ENCODE measurements at places on chromosomes 16 and 17.
A peak's percentile ranks its signal among the peaks of the same experiment; 100 is the strongest.

DNA sequence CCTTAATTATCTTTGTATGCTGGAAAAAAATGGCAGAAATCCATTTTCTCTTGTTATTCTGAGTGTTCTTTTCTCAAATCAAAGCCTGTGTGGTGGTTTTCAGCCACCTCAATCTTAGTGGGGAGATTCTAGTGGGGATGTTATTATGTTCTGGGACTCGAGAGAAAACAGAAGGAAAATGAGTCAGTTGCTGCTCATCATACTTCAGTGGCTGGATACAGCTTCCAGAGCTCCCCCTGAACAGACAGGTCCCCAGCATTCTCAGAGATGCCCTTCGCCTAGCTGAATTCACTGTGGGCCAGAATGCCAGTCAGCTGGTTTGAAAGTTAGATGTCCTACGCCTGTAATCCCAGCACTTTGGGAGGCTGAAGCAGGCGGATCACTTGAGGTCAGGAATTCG is 8.5 kb downstream of the ST6GALNAC1 start:
- DNase-seq, result no peak

DNA sequence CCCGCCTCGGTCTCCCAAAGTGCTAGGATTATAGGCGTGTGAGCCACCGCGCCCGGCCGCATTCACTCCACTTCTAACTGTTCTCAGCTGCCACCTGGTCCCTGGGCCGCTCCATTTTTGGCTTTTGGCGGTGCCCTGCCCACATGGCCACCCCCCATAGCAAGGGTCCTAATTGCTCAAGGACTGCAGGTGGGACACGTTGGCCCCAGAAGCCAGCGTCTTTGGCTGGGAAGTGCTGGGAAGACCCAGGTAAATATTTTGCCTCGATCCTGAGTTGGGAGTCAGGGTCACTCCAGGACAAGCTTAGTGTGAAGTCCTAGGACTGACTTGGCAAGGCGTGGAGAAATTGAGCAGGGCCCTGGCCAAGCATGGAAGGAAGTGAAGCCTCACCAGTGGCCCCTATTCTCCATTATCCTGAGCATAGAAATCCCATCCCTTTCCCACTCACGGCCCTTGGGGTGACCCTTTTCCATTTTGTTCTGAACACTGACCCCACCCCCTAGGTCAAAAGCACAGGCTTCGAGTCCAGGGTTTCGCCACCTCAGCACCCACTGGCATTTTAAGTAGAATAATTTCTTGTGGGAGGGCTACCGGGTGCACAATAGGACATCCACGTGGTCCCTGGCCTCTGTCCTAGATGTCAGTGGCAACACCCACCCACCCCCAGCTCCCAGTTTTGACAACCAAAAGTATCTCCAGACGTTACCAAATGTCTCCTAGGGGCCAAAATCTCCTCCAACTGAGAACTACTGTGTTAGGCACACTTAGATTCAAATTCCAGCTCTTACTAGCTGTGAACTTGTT is 5.9 kb upstream of the WDR81 start:
- no peak for DNase-seq

GRCh38 chr16:9647981-9648701 is 534.1 kb downstream of the GRIN2A start:
- peak; percentile 26 for DNase-seq

DNA sequence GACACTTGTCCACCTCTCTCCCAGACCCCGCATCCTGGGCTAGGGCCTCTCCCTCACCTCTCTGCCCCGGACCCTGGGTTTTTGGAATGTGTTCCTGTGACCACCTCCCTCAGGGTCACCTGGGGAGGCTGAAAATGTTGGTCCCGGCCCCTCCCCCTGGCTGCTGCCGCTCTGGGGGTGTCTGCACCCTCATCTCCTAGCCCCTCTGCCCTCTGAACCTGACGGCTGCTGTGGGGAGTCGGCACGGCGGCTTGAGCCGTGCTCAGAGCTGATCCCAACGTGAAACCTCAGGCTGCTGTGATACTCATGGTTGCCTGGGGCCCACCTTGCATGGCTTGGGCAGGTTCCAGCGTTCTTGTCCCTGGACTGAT is 42.8 kb downstream of the ADCY7 start:
- no peak for DNase-seq

DNA sequence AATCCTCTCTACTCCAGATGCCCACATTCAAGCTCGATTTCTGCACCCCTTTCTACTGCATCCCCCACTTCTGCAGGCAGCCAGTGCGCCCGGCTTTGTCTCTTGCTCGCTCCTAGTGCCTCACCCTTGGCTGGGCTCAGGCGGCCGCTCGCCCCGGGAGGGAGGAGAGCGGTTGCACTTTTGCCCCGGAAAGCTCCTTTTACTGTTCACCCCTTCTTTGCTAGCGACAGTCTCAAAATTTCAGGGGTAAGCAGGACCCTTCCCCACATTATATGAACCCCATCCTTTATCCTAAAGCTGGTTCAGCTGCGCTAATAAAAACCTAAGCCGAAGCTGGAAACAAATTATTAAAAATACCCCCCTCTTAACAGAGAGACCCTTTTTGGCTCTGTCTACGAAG is 1.0 kb downstream of the HOXB5 start:
- no peak for DNase-seq

GRCh38 chr16:85683363-85683762 is 5.4 kb downstream of the GINS2 start:
- DNase-seq, result no peak

- no peak for DNase-seq
Measured at GRCh38 chr16:57629516-57630406, 1.3 kb downstream of the ADGRG1 start.

DNA sequence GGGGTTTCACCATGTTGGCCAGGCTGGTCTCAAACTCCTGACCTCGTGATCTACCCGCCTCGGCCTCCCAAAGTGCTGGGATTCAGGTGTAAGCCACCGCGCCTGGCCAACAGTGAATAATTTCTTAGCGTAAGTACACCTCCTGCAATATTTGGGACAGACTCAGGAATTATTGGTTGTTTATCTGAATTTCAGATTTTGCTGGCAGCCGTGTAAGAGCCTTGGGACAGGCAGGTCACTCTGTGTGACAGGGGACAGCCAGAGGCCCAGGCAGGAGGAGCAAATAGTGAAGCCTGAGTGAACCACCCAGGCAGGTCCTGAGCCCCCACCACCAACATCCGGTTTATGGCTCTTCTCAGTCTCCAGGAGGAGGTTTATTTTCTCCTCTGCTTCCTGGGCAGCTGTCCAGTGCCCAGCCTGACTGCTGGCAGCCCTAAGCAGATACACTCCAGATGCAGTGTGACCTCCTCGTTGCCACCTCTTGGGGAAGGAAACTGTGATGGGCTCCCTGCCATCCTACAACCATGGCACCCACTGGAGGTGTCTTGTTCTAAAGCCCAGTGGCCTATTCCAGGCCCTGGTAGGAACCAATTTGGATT is 26.2 kb upstream of the ADORA2B start:
- DNase-seq, result no peak

GRCh38 chr17:76670020-76670717 is 26.6 kb upstream of the ST6GALNAC1 start:
- no peak for DNase-seq

GRCh38 chr16:49013727-49014080 is 267.9 kb downstream of the CBLN1 start:
- DNase-seq, result no peak

DNA sequence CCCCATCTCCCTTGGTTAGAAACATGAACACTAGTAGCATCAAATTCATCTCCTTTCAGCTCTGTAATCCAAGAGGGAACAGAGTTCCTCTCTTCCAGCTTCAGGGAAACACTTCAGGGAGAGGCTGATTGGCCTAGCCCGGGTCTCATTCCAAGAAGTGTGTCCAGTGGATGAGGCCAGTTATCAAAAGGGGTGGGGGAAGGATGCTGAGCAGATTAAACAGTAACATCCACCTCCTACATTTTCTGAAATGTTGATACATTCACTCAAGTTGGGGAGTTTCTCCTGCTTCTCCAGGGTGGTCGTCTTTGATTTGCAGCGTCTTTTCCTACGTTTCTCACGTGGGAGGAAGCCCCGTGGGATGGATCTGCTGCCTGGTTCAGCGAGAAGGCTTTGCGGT is 62.9 kb upstream of the WSB1 start:
- DNase-seq, result no peak

GRCh38 chr17:64534187-64534586 is 27.4 kb downstream of the CEP95 start:
- no peak for DNase-seq

- peak; percentile 84 for DNase-seq
Measured at GRCh38 chr17:75785016-75785890, 647 bp downstream of the UNK start.

GRCh38 chr17:38750312-38751121 is 2.0 kb upstream of the PSMB3 start:
- no peak for DNase-seq

GRCh38 chr17:76270770-76271668 is 5.9 kb downstream of the UBALD2 start:
- no peak for DNase-seq

DNA sequence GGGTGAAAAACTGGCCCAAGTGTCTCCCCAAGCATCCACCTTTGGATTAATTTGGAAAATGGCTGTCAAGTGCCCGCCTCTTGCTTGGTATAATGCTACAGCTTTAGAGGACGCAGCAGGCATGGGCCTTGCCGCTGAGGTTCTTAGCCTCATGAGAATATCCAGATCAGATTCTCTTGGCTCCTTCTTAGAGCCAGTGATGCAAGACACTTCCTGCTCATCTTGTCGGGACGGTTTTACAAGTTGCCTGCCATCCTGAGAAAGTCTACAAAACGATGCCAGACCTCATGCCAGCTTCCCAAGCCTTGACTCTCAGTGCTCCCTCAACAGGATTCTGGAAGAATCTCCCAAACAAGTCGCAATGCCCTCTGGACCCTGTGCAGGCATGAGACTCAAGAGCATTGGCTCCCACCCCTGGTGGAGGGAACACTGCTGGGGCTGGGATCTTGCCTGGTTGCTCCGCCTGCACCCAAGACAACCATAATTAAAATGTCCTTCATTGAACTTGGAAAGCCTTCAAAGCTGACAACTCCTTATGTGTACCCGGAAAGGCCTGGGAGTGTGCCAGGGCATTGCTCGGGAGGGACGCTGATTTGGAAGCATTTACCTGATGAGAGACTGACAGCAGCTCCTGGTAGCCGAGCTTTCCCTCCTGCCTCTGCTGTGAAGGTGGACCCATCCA is 25.8 kb upstream of the STH start:
- DNase-seq, result no peak

- DNase-seq, result no peak
Measured at GRCh38 chr16:54194334-54194743, 92.2 kb downstream of the IRX3 start.

DNA sequence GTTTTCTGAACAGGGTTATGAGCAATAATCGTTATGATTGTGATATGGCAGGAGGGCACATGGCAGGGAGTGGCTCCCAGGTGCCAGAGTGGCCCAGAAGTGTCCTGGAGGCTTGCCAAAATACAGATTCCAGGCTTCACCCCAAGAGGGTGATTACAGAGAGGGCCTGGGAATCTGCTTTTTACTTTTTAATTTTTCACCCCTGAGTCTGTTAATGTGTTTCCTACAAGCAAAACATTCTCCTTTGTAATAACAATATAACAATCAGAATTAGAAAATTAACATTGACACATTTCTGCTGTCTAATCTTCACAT is 212.4 kb downstream of the SNX29 start:
- DNase-seq, result no peak

DNA sequence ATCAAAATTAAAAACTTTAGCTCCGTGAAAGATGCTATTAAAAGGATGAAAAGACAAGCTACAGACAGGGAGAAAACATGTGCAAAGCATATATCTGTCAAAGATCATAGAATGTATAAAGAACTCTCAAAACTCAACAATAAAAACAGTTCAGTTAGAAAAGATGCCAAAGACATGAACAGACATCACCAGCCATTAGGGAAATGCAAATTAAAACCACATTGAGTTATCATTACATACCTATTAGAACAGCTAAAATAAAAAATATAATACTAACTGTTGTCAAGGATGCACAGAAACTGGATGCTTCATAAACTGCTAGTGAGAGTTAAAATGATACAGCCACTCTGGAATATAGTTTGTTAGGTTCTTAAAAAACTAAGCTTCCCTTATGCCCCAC is 58.8 kb downstream of the NFATC3 start:
- DNase-seq, result no peak

DNA sequence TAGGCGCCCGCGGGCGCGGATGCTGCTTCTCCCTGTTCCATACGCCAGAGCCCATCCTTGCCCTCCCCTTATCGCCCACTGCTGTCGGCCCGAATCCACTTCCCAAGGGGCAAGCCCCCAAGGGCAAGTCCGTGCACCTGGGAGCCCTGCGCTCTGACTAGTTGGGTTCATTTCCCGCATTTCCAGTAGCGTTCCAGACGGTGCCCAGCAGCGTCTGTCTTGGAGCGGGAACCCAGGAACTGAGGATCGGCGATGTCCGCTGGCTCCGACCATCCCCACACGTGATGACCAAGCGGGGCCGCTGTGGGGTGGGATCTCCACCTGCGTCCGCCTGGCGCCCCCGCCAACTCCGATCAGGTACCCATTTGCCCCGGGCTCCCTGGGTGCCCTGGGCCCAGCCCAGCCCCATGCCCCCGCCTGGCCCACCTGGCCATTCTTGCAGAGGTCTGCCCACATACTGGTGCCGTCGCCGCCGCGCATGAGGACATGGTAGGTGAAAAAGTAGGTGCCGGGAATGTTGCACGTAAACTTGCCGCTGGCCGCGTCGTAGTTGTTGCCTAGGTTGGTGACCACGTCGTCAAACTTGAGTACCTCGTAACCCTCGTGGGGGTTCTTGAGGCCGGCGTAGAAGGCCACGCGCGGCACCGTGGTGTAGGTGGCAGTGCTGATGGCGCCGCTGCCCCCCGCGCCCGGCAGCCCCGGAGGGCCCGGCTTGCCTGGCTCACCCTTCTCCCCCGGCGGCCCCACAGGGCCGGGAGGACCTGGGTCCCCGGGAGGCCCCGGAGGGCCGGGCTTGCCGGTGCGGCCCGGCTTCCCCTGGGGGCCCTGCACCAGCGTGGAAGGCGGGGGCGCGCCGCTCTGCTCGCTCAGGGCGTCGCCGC is 837 bp downstream of the C1QL1 start:
- no peak for DNase-seq

GRCh38 chr17:80877729-80878303 is 113.8 kb upstream of the CHMP6 start:
- no peak for DNase-seq

GRCh38 chr17:53707566-53707965 is 115.2 kb upstream of the KIF2B start:
- no peak for DNase-seq
